Hypothalamus (tissue), 51 donors: ENCODE measurements at places on chromosomes 3 and 15.
A peak's percentile ranks its signal among the peaks of the same experiment; 100 is the strongest.

GRCh38 chr15:42155546-42156242, 742 bp downstream of the PLA2G4F start:
- DNase-seq: no peak

DNA sequence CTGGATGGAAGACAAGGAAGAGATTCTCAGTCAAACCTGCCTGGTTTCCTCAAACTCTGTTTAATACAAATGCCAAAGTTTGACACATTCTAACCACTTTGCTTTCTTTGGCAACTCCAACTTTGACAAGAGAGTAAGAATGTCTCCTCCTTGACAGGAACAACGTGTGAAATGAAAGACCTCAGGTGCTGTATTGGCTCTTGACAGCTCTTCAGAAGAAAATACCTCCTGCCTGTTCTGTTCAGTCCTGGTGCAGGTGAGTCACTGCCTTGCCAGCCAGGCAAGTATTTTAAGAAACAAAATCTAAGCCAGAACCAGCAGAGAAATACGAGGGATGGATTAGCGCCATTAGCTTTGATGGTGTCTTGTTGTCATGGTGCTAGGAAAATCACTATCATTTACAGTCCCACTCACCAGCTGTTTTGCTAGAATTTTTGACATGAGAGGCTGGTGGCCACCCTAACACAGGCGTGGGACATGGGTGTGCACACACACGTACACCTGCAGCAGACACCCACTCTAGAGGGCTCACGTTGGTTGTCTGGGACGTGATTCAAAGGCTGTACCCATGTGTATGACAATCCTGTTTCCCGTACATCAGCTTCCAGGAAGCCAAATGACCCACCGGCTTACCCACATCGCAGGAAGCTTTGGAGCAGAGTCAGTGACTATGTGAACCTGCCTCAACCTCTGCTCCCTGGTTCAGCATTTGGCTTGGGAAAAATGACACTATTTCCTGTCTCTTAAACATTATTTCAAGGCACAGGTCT, 60.4 kb downstream of the CCNL1 start:
- no peak for DNase-seq

DNA sequence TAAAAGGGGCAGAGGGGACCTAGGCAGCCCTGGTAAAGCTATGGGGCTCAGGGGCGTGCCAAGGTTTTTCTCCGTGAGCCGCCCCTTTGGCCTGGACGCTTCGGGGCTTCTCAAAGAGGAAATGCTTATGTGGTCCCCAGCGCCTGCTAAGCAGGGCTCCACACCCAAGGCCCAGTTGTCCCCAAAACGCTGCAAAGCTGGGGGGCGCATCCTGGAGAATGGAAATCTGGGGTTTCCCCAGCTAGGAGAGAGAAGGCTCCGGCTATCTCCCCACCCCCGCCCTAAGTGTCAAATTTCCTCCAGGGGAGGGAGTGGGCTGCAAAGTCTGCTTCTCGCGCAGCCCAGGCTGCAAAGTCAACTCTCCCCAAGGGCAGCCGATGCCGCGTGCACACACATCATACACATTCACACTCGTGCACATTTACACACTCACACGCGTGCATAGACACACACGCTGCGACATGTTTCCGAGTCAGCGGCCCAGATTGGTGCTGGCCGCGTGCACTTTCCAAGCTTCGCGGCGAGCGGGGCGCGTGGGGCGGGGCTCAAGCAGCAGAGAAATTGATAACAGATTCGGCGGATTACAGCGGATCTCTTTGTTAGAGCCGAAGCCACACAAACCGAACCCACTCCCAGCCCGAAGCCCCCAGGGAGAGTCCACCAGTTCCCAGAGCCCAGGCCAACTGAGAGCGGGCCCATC, 4.5 kb downstream of the WNT5A start:
- no peak for DNase-seq

DNA sequence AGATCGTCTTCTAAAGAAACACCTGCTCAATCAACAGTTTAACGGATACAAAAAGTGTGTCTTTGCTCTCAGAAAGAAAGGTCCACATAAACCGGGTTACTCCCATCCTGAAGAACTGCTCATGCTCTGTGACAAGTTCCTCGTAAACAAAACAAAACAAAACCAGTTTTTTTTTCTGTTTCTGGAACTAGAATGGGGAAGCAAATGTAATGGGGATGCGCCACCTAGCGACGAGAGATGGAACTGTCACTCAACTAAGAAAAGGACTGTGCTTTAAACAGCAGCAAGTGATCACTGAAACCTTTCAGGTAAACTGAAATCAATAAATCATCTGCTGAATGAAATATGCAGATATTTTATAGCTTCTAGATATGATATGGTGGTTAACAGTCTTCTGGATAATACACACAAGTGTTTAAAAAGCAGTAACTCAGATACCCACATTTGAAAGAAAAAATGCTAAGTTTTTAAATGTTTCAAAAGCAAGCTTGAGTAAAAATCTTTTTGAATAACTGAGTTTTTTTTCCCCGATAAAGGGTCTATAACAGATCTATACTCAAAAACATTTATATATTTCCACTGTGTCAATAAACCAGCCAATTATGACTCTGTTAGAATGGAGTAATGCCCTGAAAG, 10.9 kb downstream of the TM2D3 start:
- peak; percentile 27 for DNase-seq

DNA sequence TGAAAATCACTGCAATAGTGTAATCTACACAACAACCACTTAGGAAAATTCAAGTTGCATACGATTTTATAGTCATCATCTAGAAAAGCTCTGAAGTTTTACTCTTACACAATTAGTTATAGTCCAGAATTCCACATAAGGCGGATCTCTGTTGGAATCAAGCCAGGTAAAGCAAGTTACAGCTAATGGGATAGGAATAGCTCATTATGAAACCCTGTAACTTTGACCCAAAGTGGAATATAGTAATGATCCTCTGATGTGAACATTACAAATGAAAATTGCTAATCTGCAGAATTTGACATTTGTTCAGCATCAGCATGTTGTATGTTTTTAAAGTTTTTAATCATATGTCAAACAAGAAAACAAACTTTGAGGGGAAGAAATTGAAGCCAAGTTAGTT, 4.4 kb downstream of the CERS3 start:
- no peak for DNase-seq

DNA sequence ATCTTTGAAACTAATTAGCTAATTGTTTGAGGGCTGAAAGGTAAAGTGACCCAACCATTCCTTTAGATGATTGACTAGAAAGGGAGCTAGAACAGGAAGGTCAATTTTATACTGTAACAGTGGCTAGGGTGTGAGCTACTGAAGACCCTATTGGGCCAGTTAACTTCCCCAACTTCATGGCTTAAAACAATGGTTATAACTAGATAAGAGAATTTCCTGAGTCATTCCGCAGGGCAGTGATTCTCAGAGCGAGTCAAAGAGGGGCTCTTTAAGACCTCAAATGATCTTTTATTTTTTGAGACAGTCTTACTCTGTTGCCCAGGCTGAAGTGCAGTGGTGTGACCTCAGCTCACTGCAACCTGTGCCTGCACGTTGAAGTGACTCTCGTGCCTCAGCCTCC, 33.7 kb upstream of the TTBK2 start:
- DNase-seq: no peak

DNA sequence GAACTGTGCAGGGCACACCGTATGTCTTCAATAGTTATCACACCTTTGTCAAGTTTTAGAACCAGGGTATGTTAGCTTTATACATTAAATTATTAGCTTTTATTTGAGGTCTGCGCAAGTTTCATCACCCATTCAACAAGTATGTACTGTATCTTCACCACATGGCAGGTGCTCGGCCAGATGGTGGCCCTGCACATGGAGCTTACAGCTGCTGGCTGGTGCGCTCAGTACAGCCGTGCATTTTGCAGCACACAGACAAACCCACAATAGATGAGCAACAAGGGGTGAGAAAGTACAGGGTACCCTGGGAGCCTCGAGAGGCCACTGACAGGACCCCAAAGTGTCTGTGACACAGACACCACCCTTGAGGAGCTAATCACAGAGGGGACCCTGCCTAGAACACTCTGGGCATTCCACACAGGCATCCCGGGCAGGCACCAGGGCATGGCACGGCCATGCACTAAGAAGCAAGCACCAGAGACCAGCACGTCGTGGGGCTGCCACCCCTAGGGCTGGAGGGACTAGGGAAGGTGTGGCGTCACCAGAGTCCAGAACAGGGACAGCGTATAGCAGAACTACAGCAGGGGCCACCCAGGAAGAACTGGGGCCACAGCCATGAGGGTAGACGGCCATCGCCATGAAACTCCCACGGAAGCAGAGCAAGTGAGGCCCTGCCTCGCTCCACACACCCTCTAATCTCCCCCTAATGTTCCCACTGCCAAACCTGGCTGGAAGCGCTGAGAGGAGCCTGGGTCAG, 27.4 kb downstream of the ZXDC start:
- no peak for DNase-seq

DNA sequence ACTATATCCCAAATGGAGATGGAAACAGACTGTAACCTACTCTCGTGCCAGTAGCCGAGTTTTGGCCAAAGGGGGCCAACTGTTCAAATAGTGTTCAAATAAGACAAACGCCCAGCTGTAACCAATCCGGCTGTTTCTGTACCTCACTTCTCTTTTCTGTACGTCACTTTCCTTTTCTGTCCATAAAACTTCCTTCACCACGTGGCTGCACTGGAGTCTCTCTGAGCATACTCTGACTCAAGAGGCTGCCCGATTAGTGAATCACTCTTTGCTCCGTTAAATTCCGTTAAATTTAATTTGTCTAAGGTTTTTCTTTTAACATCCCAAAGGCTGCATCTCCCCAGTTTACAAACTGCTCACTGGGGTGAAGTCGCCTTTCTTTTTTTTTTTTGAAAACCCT, 219.2 kb upstream of the P2RY1 start:
- no peak for DNase-seq

DNA sequence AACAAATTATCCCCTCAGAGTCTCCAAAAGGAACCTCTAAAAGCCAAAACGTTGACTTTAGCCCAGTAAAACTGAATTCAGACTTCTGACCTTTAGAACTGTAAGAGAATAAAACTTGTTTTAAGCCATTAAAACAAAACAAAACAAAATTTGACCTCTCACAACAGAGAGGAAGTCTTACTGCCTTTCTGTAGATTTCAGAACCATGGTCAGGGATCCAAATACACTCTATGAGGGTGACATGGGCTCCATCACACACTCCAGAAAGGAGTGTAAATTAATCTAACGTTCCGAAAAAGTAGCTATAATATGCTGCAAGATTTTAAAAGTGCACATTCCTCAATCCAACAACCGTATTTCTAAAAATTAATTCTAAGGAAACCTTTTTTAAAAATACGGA, 19.2 kb upstream of the RPL14 start:
- no peak for DNase-seq

- no peak for DNase-seq
Observed at GRCh38 chr15:53974813-53975212, 3.4 kb upstream of the UNC13C start.

DNA sequence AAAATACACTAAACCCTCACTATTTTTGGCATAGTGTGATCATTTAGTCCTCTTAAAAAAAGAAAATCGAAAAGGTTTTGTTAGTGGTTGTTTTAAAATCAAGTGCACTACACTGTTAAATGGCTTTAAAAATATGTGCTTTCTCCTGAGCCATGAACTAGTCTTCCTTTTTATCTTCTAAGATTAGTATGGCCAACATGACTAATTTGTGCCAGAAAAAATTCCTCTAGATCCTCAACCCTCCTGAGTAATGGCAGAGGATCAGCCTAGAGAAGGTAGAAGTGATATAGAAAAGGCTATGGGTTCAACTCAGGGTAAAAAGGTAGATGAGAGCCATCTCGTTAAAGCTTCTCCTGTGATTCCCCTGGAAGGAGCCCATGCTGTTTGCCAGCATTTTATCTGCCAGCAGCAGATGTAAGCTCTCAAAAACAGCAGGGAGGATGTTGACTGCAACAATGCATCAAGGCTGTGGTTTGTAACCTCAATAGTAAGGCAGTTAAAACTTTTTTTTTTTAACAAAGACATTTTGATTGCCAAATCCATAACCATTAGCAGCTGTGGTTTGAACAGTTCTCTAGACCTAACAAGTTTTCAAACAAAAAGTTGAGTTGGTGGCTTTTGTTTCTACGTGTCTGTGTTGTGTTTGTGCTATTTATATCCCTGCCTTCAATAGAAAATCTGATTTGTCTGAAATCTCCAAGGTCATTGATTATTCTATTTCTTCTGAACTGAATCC, 30.2 kb upstream of the ZNF609 start:
- DNase-seq: no peak

GRCh38 chr3:33636125-33636850, 81.8 kb downstream of the CLASP2 start:
- no peak for DNase-seq

DNA sequence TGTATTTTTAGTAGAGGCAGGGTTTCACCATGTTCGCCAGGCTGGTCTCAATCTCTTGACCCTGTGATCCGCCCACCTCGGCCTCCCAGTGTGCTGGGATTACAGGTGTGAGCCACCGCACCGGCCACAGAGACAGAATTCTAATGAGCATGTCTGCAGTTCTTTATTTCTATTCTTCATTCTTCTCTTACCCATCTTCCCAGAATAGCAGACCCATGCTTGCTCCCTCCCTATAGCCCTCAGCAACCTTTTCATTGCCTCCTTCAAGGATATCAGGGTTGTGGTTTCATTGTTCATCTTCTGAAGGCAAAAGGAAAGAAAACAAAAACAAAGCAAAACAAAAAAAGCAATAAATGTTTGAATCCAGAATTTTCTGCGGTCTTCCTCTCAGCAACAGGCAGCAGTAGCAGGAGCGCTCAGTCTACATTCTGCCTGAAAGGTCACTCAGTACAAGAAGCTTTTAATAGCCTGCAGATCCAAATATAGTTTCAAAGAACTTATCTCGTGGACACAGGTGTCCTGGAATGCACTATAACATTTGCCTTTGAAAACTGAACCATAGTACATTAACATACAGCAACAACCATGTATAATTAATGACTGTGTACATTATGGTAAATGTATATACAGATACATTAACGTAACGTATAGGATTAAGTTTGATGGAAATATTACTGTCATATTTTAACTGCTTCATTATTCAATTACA, at the start of gene SMCO1:
Gene SMCO1, minus strand, starts transcription at position 434 of the 709 bp plus-strand sequence. Its CDS starts 137 bp downstream, at position 297.
- no peak for DNase-seq

DNA sequence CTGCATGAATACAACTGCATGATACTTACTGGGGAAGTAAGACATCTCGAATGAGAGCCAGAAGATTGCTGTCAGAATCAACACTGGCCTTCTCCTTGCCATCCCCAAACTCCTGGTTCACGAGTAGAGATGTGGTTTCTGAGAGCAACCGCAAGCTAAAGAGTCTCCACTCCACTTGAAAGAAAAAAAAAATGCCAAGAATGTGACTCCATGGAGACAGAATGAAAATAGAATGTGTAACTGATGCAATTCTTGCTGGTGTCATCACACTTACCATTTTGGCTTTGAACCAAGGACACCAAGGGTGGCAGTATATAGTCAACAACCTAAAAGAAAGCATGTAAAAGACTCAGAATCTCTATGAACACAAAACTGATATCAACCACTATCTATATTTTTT, 280.4 kb downstream of the ULK4 start:
- DNase-seq: no peak
